Lung microvascular endothelial cell (primary cell): ENCODE measurements at places on chromosomes 2 and 18.

DNA sequence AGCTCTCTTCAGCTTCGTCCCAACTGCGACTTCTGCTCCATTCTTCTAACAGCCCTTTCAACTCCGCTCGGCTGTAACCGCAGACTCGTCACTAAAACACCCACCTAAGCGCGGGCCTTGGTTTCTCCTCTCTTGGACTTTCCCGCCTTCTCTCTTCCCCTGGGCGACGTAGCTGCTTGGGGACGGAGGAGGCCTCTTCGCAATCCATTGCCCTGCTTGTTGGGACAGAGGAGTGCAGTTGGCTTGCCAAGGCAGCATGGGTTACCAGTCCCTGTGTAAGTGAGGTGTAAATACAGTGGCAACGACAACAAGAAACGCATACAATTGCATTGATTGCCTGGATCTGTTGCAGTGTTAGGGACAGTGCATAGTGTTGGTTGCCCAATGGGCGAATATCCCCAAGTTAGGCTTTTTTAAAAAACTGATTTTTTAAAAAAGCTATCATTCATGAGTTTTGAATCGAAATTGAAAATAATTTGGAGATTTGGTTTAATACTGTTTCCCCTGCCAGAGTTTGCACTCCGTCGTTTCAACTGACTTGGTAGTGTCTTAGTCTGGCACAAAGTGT is 484 bp upstream of the DARS1 start:
- no peak for DNase-seq

DNA sequence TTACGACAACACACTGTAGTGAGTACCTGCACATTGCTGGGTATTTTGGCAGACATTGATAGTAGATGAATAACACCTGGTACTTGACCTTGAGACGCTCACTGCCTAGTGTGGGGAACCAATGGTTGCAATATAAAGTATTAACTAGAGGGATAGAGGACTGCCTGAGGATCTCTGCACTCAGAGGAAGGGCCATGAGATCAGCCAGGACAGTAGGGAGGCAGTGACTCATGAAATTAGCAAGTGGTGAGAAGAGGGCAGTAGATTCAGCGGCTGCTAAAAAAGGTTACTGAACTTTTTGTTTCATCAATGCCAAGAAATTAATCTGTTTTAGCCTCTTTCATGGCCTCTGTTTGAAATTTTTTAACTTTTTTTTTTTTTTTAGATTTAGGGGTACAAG is 250.8 kb upstream of the TCF4 start:
- DNase-seq, result no peak

DNA sequence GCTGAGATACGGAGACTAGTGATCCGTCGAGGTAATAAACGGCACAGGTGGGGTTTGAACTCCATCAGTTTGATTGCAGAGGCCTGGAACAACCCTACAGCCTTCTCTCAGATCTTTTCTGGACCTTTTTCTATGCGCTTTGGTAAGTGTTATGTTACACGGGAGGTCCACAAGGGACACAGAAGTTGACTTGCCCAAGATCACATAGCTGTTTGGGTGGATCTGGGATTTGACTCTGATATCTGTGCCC is 1.1 kb upstream of the DNPEP start:
- no peak for DNase-seq

- no peak for DNase-seq
Measured at GRCh38 chr2:214503568-214503967, 92.7 kb downstream of the VWC2L start.

DNA sequence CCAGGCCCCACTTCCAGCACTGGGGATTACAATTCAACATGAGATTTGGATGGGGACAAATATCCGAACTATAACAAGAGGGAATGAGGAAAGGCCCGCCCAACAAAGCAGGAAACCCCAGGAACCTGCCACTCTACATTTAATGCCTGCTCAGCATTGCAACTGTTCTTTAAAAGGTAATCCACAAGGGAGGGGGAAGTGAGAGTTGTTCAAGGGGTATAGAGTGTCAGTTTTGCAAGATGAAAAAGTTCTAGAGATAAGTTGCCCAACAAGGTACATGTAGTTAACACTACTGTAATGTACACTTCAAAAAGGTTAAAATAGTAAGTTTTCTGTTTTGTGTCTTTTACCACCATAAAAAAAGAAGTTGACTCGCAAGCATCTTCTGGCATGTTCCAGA is 137.6 kb downstream of the MBD2 start:
- no peak for DNase-seq

DNA sequence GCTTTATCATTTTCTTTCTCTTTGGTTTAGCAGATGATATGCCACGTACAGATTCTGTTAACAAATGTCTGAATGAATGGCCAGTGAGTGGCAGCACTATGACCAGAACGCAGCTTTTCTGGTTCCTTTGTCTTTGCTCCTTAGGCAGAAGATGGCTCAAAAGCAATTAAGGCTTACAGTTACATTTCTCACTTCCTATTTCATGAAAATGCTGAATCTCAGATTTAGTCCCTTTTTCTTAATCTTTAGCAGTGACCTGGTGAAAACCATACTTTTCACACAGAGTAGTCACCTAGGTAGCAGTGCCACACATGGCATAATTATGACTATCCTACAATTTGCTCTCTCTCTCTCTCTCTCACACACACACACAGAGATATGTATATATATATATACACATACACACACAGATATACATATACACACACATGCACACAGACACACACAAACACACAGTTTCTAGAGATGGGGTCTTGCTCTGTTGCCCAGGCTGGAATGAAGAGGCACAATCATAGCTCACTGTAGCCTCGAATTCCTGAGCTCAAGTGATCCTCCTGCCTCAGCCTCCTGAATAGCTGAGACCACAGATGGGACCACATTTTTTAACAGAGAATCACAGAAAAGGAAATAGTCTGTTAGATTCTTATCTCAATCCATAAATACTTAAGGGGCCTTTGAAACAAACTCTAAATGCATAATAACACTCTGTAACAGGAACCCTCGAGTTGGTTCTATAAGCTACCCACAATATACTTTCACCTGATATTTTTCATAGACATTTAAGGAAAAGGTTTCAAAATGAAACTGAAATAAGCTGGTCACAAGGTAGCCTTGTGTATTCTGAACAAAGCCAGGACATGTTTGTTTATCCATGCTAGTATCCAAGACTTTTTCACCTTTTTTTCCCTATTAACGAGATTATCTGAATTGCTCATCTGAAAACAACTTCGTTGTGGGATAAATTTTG is 11.6 kb downstream of the PDE6D start:
- peak; percentile 72 for DNase-seq

DNA sequence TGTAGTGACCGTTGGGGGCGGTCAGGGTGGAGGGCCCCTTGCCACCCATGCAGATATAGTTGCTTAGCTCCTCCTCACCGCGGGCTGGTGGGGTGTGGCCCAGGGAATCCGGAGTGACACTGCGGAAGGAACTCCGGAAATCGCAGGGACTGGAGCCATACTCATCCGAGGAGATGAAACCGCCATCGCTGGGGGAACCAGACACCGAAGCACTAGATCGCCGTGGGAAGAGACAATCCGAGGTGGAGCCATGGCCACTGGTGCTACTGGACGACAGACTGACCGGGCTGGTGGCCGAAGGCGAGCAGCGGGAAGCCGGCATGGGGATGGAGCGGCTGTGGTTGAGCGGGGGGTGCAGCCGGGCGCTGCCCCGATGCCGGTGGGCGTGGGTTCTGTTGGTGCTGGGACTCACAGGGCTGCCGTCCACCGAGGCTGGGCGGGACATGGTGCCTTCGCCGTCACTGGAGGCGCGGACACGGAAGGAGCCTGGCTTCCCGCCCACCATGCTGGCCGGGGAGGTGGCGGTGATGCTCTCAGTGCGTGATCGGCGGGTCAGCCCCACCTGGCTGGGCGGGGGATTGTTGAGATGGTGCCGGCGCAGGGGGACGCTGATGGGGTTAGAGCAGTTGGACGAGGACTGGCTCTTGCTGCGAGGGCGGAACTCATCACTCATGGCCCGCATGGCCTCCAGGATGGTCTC is 2.2 kb downstream of the IRS1 start:
- DNase-seq, result no peak

DNA sequence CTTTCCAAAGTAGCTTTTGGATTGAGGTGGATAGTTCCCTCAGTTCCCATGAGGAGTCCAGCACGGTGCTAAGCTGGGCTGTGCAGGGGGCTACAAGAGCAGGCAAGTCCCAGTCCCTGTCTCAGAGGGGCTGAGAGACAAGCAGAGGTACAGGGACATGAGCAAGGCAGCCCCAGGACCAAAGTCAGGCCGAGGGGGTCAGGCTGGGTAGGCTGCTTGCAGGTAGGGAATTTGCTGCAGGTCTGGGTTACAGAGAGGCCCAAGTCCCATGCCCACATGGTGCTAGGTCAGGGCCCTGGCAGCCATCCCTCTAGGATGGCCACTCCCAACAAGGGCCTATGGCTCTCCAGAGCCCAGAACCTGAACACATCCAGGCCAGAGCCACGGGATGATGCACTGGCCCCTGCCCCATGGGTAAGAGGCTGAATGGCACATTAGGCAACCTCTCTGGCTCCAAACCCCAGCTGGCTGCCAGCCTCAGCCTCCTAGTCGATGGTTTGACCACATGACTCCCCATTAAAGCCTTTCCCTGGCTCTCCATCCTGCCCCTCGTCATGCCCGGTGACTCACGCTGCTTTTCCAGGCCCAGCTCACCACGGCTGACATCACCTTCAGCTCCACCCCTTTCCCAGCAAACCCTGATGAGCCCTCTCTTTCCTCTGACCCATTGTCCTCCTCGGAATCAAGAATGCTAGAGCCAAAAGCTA is 83.7 kb downstream of the SDC1 start:
- peak; percentile 96 for DNase-seq

DNA sequence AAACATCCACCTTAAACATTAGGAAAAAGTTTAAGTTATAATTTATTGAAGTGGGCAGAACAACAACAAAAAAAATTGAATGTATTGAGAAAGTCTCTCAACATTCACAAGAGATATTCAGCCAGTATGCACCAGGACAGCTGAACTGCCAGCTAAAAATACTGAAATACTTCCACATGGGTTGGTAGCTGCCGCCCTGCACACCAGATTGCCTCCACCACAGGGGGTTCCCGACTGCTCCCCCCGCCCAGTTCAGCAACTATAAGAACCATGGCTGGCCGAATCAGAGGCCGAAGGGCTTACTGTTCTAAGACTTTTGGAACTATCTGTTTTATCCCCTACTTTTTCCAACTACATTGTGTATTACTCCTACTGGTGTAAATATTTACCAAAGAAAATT is 150.0 kb upstream of the LRP1B start:
- no peak for DNase-seq

DNA sequence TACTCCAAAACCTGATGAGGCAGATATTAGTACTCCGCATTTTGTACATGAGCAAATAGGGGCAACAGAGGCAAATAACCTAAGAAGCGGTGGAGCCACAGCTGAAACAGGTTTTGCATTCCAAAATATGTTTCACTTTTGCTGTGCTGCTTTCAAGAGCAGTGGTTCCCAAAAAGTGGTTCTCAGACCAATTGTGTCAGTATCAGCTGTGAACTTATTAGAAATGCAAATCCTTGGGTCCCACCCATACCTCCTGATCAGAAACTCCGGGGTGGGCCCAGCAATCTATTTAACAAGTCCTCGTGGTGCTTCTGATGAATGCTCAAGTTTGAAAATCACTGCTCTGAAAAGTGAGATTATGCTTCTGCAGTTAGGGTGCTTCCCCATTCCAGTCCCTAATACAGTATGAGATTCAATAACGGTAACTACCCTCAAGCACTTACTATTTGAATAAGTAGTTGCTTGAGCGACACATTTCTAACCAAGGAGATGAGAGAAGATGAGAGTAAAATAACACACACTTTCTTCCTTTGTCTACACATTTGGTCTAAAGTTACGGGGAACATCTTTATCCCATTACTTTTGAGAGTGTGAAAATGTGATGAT is 17.8 kb upstream of the TCF4 start:
- DNase-seq, result no peak

DNA sequence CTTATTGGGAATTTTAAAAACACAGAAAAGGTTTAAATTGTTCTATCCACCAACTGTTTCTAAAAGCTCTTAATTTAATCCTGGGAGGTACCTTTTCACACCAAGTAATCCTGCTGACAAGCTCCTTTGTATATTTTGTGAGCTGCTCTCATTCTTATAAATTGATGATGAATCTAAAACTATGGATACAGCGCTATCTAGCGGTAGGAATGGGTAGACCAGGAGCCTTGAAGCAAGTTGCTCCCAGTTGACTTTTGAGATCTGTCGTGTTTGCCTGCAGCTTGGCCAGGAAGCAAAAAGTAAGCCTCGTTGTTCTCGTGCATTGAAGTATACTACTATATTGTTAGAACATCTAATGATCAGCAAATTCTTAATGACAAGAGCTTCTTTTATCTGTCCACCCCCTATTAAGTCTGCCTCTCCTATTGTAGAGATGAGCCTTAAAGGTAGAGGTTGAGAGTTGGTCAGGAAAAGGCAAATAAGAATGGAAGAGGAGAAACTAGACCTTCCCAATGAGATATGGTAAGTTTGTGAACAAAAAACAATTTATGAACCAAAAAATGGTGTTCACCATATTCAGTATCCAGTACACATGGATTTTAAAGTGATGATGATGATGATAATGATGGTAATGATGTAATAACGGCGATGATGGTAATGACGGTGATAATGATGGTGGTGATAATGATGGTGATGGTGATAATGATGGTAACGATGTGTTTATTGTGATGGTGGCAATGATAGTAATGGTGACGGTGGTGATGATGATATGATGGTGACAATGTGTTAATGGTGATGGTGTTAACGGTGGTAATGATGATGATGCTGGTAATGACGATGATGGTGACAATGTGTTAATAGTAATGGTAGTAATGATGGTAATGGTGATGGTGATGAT is 212.1 kb upstream of the NCKAP5 start:
- DNase-seq, result peak; percentile 77

GRCh38 chr2:134379293-134379692 is 125.4 kb downstream of the MGAT5 start:
- peak; percentile 81 for DNase-seq

DNA sequence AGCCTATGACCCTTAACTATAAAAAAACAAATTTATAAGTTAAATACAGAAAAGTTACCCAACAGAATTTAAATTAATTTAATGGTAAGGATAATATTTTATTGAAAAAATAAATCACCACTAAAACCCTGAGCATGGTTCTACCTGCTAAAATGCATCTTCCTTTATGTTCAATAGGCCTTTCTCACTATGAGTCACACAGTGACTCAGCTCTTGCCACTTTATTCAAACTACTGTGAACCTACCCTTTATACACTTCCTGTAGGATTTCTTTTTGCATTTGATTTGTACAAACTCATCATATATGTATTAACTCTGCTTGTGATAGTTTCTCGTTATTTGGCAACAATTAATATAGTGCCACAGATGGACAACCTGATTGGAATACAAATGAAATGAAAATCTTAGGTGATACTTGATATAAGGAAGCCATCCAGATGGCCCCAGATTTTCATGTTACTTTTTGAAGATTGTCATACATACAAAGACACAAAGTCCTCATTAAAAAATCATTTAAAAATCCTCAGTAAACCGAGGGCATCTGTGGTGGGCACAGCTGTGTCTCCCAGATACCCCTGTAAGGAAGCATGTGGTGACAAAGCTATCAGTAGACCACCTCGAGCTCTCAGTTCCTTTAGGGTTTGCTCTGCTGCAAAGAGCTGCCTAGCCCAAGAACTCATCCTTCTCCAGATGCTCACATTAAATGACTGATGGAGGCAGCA is 55.2 kb upstream of the COBLL1 start:
- peak; percentile 73 for DNase-seq
